ENCODE measurements at places on chromosomes 6 and 20.

DNA sequence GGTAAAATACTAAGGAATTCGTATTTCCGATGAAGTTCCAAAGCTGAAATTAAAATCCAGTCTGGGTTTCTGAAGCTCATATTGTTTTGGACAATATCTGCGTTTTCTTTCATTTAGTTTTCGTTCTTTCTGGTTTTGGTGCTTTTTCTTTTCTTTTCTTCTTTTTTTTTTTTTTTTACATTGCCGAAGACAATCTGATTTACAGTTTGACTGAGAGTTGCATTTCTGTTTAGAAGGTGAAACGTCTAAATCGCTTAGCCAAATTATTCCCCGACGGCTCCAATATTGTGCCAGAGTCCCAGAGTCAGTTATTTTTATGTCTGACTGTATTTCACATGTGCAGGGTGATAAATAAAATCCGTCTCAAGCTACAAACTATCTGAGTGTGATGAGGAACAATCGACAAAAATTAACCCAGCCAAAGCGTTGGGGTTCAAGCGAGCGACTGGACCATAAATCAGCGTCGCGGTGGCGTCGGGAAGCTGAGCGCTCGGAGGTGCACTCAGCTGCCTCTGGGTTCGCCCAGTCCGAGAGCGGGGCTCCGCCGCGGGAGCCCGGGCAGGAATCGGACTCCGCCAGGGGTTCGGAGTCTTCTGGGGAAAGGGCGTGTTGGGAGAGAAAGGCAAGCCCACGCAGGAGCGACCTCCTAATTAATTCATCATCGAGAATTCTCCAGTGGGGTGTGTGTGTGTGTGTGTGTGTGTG is 8.2 kb upstream of the TBX18 start:
- no peak for DNase-seq

DNA sequence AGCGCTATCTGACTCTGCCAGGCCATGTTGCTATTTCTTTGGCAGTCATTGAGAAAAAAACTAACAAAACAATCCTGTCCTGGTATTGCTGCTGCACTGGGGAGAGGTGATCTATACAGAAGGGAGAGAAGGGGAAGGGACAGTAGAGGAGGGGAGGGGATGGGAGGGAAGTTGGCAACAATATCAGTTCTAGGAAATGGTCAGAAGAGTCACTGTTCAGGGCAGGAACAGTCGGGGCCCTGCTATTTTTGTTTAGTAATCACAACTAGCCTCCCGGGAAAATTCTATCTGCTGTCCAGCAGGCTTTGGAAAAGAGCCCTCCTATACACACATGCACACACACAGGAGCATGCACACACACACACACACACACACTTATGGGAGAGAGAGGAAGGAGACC is 142.3 kb upstream of the CARMIL1 start:
- no peak for DNase-seq

DNA sequence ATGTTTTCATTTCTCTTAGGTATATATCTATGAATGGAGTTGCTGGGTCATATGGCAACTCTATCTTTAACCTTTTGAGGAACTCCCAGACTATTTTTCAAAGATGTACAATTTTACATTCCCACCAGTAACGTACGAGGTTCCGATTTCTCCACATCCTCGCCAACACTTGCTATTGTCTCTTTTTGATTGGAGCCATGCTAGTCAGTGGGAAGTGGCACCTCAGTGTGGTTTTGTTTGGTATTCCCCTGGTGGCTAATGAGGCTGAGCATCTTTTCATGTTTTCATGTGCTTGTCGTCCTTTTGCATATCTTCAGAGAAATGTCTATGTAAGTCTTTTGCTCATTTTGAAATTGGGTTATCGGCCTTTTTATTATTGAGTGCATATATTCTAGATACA is 178.6 kb upstream of the EXOC2 start:
- DNase-seq = no peak

- DNase-seq = no peak
Measured at GRCh38 chr6:100806296-100806695, 74.8 kb downstream of the ASCC3 start.

GRCh38 chr6:139313229-139313628 is 21.4 kb upstream of the TXLNB start:
- DNase-seq = no peak

- DNase-seq = no peak
Measured at GRCh38 chr6:28856620-28857005, 67.2 kb downstream of the TRIM27 start.

GRCh38 chr6:12026120-12026519 is 14.0 kb downstream of the HIVEP1 start:
- no peak for DNase-seq

DNA sequence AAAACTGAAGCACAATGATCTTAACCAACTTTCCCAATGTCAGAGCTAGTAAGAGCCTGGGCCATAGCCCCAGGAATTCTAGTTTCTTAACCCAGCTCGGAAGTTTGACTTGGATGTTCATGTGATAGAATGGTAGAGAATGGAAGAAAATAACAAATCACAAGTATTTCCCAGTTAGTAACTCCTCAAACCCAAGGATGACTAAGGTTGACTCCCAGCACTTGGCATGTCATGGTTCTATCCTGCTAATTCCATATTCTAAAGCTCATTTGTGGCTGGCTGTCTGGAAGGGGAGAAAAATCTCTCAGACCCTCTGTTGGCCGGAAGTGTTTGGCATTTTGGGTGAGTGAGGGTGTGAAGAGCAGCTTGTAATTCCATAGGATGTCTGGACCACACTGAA is 248.7 kb downstream of the RFPL4B start:
- no peak for DNase-seq

- DNase-seq = no peak
Measured at GRCh38 chr6:51049288-51049982, 230.8 kb downstream of the TFAP2B start.

DNA sequence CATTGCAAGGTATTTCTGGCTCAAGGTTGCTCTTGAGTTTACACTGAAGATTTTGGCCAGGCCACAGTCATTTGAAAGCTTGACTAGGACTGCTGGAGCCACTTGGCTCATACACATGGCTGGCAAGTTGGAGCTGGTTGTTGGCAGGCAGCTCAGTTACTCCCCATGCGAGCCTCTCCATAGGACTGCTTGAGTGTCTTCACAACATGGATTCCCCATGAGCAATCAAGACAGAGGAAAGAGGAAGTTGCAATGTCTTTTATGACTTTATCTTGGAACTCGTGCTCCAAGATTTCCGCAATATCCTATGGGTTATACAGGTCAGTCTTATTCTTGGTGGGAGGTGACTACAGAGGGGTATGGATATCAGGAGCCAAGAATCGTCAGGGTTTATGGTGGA is 1.4 kb upstream of the MANBAL start:
- no peak for DNase-seq

- no peak for DNase-seq
Measured at GRCh38 chr20:13461849-13462458, 176.8 kb downstream of the TASP1 start.

DNA sequence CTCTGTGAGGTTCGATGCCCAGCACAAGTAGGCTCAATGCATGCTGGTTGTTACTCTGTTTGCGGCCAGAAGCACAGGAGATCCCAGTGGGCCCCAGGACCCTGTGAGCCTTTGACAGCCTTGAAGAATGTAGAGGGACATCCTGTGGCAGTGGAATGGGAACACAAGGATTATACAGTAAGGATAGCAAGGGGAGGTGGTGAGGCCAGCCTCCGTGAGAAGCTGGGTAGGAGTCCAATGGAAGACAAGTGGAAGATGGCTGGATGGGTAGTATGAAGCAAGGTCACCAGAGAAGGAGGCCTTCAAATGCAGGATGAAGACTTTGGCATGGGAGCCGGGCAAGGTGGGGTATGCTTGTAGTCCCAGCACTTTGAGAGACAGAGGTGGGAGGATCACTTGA is 622.9 kb upstream of the CDH4 start:
- DNase-seq = no peak

- no peak for DNase-seq
Measured at GRCh38 chr6:134535831-134536230, 217.9 kb upstream of the SGK1 start.

- DNase-seq = no peak
Measured at GRCh38 chr20:62227977-62228958, 8.2 kb upstream of the HRH3 start.

DNA sequence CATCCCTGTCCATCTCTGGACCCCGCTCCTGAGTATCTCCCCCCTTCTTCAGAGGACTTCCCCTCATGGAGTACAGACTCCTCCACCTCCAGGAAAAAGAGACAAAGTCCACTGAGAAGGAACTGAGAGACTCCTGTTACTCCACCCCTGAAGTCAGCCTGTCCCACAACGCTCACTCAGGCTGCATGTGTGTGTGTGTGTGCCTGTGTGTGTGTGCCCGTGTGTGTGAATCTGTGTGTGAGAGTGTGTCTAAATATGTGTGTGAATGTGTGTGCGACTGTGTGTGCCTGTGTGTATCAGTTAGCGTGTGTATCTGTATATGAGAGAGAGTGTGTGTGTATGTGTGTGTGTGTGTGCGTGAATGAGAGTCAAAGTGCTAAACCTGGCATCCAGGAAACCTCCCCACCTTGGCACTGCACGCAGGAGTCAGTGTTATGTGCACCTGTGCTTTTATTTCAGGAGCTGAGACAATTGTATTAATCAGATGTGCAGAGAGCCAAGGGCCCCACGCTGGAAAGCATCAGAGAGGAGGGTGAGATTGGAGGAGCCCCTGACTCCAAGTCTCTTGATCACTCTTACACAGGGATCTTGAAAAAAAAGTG is 39.0 kb downstream of the HLA-A start:
- no peak for DNase-seq

DNA sequence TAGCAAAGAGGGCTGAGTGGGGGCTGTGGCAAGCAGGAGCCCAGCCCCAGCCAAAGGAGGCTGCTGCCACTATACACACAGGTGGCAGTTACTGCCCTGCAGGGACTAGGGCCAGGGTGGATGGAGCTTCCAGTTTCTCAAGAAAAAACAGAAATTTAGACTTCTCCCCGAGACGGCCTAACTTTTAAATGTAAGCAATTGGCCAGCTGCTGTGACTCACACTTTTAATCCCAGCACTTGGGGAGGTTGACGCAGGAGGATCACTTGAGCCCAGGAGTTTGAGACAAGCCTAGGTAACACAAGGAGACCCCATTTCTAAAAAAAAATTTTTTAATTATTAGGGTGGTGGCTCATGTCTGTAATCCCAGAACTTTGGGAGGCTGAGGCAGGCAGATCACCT is 98.2 kb upstream of the NFATC2 start:
- DNase-seq = no peak

DNA sequence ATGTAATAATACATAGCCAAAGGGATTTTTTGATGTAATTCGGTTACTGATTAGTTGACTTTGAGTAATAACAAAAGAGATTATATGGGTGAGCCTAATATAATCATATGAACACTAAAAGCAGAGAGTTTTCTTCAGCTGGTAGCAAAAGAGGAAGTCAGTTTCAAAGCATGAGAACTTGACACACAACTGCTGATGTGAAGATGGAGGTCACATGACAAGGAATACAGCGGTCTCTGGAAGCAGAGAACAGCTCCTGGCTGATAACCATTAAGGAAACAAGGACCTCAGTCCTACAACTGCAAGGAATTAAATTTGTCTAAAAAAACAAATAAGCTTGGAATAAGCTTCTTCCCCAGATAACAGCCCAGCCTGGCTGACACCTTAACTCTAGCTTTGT is 154.5 kb upstream of the PRND start:
- DNase-seq = no peak

DNA sequence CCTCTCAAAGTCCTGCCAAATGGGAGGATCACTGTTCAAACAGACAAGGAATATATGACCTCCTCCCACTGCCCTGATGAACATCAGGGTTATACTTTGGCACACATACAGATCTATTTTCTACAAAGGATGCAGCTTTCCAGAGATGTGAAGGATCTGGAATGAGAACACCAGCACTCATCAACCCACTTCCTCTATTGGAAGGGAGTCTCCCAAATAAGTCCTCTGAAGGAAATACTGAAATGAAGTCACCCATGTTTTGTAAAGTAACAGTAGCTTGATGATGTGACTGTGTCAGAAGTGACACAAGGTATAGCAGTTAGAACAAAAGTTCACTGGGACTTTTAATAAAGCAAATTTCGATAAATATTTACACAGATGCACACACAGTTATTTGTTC is 104.9 kb downstream of the OGFRL1 start:
- no peak for DNase-seq

DNA sequence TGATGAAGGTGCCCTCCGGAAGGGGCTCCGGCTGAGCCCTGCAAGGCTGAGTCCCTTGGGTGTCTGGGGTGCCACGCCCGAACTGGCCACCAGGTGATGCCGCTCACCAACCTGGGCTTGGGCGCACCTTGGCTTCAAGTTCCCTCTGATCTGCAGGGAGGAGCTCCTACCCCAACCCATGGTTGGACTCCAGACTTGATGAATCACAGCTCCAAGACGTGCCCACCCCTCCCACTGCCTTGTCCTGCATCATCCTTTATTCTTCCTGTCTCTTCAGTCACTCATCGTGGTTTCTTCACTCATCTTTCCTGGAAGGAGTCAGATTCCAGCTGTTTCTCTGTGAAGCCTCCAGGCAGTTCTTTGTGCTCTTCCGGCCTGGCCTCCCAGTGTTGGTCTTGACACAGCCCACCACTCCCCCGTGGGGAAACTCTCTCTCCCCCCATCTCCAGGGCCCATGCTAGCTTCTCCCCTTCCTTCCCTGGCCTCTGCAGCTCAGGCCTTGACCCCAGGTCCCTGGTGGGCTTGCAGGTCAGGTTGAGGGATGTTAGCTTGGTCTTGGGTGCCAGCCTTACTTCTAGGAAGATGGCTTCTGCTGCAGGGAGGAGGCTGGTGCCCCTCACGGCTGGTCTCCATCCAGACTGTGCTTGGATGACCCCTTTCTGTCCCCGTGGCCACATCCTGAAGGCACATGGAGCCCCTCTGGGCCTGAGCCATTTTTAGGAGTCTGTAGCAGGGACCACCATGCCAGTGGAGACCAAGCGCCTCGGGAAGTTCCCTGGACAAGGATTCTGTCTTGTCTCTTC is 2.6 kb upstream of the ZBP1 start:
- DNase-seq = no peak

GRCh38 chr6:169450097-169450496 is 196.5 kb upstream of the THBS2 start:
- DNase-seq = no peak

DNA sequence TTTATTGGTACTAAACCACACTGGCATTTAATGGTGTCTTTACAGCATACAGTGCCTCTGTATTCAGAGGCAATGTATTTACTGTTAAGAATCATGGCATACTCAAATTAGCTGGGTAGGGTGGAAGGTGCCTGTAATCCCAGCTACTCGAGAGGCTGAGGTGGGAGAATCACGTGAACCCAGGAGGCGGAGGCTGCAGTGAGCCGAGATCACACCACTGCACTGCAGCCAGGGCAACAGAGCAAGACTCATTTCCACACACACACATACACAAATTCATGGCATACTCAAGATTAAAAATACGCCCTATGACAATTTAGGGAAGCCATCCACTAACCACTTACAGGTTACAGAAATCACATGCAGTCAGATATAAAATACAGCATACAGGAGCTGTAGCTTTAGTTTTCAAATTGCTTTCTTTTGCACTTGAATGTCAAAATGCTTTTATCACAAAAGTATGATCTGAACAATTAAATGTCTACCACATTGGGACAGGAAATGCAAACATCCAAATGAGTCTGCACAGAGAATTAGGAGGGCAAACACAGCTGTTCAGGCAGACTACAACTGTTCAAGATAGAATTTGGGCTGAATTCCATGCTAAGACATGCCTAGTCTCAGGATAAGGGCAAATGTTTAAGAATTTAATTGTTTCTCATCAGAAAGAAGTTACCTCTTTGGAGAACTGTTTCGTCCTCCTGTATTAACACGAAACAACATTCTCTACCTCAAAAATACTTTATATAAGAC is 36.4 kb downstream of the CSNK2A1 start:
- no peak for DNase-seq

- DNase-seq = no peak
Measured at GRCh38 chr6:47343600-47343999, 33.9 kb upstream of the TNFRSF21 start.
